OCI-LY7 (cell line): ENCODE measurements at places on chromosomes 1 and 21.

DNA sequence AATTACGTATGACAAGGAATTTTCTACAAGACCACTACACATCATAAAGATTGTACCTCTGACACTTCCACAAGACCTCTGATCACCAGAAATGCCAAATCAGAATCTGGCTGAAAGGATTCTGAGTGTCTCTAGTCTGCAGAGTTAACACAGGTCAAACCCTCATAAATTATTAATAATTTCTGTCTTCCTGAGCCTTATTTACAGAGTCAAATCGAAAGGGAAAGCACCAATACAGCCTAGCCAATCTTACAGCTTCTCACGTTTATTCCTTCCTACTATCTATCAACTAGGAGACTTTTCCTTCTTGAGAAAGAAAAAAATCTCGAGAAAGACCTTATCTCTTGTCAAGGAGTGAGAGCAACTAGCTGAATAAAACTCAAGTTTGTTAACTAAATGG is 2151.6 kb downstream of the MRPL39 start:
- DNase-seq = no peak

DNA sequence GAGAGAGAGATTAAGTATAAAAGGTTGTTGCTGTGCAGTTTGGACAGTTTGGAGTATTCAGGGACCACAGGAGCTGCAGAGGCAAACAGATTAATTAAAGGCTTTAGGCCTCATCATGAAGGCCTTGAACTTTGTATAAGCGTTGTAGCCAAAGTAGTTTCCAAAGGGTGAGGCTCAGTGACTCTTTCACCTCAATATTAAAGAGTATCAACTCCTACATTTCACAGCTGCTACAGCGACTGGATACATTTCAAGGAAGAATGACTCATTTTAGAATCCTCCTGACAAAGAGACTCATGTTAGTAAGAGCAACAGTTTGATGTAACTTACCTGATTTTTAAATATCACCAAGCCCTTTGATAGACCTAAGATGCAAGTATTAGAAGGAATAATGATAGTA is 355.5 kb downstream of the HLX start:
- no peak for DNase-seq

DNA sequence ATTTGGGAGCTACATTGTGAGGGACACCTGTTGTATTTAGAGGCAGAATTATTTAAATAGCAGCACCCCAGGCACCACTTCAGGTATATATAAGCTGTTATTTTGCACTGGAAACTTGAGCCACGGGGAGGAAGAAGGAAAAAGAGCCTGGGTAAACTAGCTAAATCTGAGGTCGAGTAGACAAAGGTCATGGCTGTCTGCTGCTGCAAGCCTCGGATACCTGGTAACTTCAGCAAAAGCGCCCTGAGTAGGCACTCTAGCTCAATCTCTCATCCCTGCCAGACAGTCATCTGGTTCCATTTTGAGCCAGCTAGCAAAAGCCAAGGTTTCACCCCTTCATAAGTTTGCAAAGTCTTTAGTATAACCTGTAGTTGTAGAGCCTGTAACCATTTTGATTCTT is 101.9 kb upstream of the ZNF644 start:
- DNase-seq = no peak

DNA sequence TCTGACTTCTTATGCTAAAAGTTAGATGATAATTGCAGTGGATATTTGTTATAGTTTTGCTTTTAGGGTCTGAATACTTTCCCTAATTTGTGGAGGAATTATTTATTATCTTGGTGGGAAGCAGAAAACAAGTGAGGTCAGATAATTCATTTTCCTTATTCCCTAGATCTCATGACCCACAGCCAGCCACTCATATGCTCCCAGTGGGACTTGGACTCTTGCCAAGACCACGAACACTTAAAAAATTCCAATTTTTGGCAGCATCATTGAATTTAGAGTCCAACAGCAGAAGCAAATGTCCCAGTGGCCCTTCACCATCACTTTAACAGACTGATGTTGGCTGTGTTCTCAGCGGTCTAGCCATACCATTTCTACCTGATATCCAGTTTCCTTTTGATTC is 204.2 kb downstream of the HMCN1 start:
- DNase-seq = no peak

GRCh38 chr1:32817815-32818786 is 648 bp downstream of the S100PBP start:
- peak; percentile 68 for DNase-seq

- DNase-seq = no peak
Observed at GRCh38 chr1:192441492-192441891, 124.7 kb downstream of the RGS21 start.

DNA sequence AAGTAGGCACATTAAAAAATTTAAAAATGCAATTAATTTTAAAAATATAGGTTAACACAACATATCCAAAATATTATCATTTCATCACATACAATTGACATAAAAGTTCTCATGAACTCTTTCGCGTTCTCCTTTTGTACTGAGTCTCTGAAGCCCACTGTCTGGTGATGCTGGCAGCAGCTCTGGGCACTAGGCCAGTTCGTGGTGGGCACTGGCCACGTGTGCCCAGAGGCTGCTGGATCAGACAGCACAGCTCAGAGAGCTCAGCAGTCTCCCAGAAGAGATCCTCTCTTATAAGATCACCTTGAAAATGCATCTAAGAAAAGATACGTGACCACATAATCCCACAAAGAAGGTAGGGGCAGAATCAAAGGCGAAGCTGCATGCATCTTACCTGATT is 9.9 kb downstream of the CEP104 start:
- no peak for DNase-seq

- DNase-seq = no peak
Observed at GRCh38 chr21:25934771-25935224, 200.0 kb downstream of the GABPA start.

GRCh38 chr1:183841950-183842794 is 37.3 kb downstream of the RGL1 start:
- no peak for DNase-seq

DNA sequence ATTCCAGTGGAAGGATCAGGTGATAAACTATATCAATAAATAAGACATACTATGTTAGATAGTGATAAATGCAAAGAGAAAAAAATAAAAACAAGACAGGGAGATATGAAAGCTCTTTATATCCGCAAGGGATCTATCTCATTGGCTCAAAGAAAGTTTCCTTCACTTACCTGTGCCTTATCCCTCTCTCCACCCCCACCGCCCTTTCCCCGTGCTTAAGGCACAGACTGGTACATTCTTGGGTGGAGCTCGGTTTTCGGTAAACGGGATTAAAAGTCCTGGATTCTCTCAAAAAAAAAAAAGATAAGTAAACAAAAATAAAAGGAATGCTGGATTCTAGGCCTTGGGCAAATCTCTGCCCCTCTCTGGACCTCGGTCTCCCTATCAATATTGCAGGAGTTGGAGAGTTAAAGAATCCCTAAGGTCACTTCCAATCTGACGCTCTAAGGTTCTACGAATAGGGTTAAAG is 593 bp upstream of the DNAJC16 start:
- DNase-seq = peak; percentile 15

DNA sequence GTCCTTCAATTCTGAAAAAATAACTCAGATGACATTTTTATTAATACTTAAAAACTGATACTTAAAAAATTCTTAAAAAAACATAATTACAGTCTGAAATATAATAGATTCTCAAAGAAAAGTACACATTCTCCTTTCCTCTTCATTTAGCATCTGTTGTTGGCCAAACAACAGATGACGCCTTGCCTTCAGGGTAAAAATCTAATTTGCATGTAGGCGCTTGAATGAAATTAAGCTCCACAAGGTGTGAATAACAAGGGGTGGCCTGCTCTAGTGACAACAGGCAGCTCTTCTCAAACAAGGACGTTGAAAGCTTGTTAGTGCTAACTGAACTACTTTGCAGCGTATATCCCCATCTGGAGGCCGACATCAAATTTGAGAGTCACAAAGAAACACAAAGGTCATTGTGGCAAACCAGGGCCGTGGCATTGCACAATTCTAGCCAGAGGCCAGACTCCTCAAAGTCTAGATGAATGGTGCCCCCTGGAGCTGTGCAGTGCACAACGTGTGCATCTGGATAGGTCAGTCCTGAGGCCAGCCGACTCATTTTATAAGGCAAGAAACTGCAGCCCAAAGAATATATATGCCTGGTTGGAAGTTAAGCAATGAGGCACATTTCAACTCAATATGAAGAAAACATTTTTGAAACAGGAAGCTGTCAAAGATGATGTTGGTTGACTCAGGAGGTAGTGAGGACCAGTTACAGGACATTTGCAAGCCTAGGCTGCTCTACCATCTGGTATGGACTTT is 459.2 kb upstream of the RUNX1 start:
- peak; percentile 17 for DNase-seq

DNA sequence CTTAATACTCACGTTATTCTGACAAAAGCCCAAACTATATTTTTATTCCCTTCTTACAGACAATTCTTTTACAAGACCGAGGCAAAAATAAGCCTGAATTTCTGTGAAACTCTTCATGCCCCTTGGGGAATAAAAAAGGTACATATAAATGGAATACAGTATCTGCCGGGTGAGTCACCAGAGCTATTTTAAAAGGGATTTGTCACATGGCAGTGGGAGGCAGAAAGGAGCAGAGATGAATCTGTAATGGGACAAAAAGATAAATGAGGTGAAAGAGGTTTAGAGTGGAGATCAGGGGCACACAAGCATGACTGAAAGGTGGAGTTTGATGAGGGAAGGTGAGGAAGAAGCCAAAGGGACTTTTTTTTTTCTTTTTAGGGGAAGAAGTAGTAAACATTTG is 8.8 kb downstream of the XCL1 start:
- no peak for DNase-seq

DNA sequence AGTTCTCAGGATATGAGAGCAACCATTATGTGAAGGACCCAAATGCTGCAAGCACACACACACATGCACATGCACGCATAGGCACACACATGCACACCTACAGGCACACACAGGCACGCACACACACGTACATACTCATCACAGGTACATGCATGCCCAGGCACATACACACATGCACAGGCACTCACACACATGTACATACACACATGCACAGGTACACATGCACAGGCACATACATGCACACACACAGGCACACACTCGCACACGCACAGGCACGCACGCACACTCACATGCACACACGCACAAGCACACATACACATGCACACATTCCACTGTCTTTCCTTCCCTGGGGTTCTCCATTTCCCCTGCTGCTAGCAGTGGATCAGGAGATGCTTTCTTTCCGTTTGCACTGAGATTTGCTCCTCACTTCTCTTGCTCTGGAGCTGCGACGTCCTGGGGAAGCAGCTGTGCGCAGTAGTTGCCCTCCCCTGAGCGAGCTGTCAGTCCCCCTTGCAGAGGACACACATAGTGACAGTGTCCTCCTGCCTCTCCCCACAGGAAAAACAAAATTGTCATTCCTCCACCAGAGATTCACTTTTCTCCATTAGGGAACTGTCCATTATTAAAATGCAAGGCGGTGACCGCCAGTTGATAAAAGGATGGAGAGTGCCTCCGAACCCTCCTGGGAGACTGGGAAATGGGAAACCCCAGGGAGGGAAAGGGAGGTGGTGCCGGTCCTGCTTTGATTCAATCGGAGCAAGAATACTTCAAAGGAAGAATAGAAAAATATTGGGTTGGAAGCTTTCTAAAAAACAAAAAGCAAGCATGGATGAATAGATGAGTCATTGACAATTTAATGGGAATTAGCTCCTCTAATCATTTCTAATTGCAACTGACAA is 69.5 kb downstream of the WDR4 start:
- DNase-seq = no peak

GRCh38 chr1:192603218-192603787 is 27.7 kb downstream of the RGS1 start:
- no peak for DNase-seq

GRCh38 chr1:166603296-166603695 is 236.0 kb upstream of the POGK start:
- no peak for DNase-seq

- DNase-seq = no peak
Observed at GRCh38 chr1:223207293-223208066, 64.4 kb upstream of the TLR5 start.

- no peak for DNase-seq
Observed at GRCh38 chr1:53986458-53986857, 31.5 kb downstream of the LDLRAD1 start.

DNA sequence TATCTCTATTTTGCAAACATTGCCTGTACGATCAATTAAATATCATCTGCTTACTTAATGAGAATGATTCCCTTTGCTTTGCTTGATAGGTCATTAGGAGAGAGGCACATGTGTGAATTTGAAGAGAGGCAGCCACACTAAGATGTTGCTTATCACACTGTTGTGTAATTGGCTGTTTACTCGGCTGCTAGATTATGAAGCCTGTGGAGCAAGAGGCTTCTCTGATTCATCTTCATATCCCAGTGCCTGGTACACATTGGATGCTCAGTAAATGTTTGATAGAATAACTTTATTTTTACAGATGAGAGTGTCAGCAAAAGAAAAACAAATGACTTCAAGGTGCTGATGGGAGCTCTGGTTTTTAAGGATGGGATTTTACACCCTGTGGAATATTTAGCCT is 156.2 kb upstream of the C8B start:
- DNase-seq = no peak

GRCh38 chr1:26858891-26859640 is 3.9 kb upstream of the SFN start:
- no peak for DNase-seq

DNA sequence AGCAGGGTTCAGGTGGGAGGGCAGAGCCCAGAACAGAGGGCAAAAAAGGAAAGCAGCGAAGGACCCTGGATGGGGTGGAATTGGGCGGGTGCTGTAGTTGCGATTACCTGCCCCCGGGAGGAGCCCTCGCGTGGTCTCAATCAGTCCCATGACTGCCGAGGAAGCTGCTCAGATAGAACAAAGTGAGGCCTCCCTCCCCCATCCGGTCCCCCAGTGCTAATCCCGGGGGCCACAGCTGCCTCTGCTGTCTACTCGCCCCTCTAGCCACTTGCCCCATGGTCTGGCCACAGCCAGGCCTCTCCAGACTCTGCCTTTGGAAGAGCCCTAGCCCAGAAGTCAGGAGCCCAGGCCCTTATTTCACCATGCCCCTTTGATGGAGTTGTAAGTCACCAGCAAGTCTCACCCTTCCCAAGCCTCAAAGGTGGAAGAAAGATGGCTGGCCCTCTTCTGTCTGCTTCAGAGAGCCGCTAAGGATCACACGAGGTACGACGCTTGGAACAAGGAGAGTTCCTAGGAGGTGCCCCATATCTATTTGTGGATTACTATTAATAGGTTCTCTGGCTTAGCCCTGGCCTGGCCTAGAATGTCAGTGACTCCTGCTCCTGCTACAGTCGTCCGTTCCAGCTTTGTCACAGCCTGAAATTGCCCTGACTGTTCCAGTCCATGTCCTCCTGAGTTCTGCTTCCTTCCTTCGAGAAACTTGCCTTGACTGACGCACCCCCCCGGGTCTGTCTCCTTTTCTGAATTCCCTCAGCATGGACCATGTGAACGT is 16.4 kb downstream of the ECHDC2 start:
- DNase-seq = peak; percentile 58

DNA sequence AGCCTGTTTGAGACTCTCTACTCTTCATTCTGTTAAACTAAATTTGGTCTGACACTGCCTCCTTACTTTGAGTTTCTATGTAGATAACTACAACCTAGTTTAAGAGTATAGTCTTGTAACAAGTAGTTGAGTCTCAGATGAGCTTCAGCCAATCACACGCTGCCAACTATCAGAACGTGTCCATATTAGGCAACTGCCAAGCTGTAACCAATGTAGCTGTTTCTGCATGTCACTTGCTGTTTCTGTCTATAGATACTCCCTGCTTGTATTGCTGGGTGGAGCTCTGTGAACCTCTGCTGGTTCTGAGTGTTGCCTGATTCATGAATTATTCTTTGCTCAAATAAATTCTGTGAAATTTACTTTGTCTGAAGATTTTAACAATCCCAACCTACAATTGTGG is 452.6 kb upstream of the NR5A2 start:
- DNase-seq = no peak
